ENCODE measurements at places on chromosomes 4 and X. TPM values are rescaled to one million over a fixed set of nuclear protein-coding genes. Genes with fewer than 3 reads are reported as not detected.

Gene GSX2
- not detected for total RNA-seq

DNA sequence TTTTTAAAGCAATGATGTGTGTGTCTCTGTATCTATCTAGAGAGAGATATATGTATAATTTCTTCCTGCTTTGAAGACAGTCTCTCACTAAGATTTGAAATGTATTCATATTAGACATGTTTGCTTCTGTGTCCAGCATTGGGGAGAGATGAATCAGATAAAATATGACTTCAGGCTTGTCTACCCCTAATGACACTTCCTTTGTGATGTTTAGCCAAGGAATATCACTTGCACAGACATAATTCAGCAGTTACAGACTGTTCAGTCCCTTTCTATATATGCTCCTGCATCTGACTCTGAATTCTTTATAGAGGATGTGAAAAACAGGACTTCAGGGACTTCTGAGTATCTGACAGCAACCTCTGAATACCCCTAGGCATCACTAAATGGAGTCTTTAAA, 158.4 kb downstream of the DCLK2 start:
- peak; percentile 69 for DNase-seq
- H3K27ac ChIP-seq, result peak overlapping the region; percentile 96
- no peak overlapping the region for H3K4me3 ChIP-seq
- peaks cover 45% of the 10 kb centered on the region for H3K4me1 ChIP-seq
- no peaks in the 10 kb centered on the region for H3K27me3 ChIP-seq
- peaks cover 22% of the 10 kb centered on the region for H3K36me3 ChIP-seq

DNA sequence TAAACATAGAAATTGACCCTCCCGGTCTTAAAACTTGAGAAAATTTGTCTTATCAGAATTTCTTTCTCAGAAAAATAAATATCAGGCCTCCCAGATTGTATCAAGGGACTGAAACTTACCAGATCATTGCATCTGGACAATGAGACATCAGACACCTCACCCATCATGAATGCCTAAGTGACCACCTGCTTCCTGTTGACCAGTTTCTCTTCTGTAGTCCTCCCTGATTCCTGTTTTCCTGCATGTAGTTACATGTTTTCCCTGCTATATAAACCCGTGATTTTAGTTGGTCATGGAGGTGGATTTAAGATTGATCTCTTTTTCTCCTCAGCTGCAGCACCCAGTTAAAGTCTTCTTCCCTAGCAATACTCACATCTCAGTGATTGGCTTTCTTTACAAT, 548.1 kb downstream of the PPP4R3C start:
- H3K27ac ChIP-seq, result peak overlapping the region; percentile 26
- no peaks in the 10 kb centered on the region for H3K36me3 ChIP-seq
- no peak overlapping the region for H3K4me3 ChIP-seq
- H3K4me1 ChIP-seq, result no peaks in the 10 kb centered on the region

Gene YTHDC1
- total RNA-seq, result 40.2 TPM

DNA sequence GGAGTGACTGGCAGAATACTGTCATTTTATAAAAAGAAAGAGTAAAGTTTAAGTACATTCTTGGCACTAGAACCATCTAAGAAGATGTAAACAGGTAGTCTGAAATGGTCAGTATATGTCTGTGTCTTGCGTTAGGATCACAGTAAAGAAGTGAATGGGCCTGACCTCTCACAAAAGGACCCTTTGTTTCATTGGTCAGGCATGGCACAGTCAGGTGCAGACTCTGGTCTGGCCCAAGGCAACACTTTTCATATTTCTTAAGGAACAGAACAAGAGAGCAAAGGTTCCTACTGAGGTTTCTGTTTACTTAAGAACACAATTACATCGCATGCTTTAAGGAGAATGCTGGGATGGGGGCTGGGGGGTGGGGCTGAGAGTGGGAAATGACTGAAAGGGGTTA, 48.1 kb downstream of the RPGR start:
- no peaks in the 10 kb centered on the region for H3K27me3 ChIP-seq
- no peaks in the 10 kb centered on the region for H3K36me3 ChIP-seq
- H3K27ac ChIP-seq, result no peak overlapping the region
- H3K4me1 ChIP-seq, result peaks cover 17% of the 10 kb centered on the region
- DNase-seq, result no peak

GRCh38 chr4:99708551-99708950, 50.9 kb upstream of the C4orf54 start:
- H3K27me3 ChIP-seq, result no peaks in the 10 kb centered on the region
- no peak for DNase-seq
- no peaks in the 10 kb centered on the region for H3K36me3 ChIP-seq
- H3K4me3 ChIP-seq, result no peak overlapping the region
- no peak overlapping the region for H3K27ac ChIP-seq
- no peaks in the 10 kb centered on the region for H3K4me1 ChIP-seq

DNA sequence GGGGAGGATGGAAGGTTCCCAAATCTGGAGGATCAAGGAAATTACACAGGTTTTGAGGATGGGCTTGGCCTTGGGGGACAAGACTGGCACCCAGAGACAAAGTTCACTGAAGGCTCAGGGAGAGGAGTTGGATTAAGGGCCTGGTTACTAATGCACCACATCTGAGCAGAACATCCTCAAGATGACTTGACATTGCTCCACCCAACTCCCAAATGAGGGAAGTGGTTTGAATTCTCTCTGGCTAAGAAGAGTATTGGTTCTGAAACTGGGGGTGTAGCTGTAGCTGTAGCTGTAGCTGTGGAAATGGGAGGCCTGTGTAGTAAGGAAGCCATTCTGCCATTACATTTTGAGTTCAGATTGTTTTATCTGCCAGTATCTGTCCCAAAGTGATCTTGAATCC, 129.4 kb downstream of the RASL11B start:
- no peak overlapping the region for H3K4me3 ChIP-seq
- H3K4me1 ChIP-seq, result peaks cover 10% of the 10 kb centered on the region
- H3K27ac ChIP-seq, result no peak overlapping the region
- DNase-seq, result peak; percentile 58
- no peaks in the 10 kb centered on the region for H3K27me3 ChIP-seq
- H3K36me3 ChIP-seq, result no peaks in the 10 kb centered on the region

DNA sequence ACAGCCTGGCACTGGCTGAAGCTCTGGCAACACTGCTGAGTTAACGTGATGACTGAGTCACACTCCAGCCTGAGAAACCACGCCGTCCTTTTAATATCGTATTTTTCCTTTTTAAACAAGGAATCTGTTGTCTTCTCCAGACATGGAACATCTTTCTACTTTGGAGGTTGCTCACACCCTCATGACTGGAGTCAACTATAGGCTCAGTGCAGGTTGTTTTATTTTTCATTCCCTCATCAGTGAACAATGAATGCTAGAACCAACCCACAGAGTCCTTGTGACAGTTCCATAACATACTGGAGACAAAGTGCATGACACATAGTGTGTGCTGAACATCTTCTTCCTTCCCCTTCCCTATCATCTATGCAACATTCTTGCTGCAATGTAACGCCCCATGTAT, 76.8 kb upstream of the CPEB2 start:
- H3K27ac ChIP-seq, result no peak overlapping the region
- H3K36me3 ChIP-seq, result no peaks in the 10 kb centered on the region
- no peaks in the 10 kb centered on the region for H3K27me3 ChIP-seq
- no peaks in the 10 kb centered on the region for H3K4me1 ChIP-seq

Gene APLN
- total RNA-seq, result 0.72 TPM

- H3K4me1 ChIP-seq, result no peaks in the 10 kb centered on the region
- no peaks in the 10 kb centered on the region for H3K36me3 ChIP-seq
- no peak for DNase-seq
- H3K27me3 ChIP-seq, result no peaks in the 10 kb centered on the region
These were observed 13.5 kb downstream of the DCHS2 start for GRCh38 chr4:154478128-154478527.

DNA sequence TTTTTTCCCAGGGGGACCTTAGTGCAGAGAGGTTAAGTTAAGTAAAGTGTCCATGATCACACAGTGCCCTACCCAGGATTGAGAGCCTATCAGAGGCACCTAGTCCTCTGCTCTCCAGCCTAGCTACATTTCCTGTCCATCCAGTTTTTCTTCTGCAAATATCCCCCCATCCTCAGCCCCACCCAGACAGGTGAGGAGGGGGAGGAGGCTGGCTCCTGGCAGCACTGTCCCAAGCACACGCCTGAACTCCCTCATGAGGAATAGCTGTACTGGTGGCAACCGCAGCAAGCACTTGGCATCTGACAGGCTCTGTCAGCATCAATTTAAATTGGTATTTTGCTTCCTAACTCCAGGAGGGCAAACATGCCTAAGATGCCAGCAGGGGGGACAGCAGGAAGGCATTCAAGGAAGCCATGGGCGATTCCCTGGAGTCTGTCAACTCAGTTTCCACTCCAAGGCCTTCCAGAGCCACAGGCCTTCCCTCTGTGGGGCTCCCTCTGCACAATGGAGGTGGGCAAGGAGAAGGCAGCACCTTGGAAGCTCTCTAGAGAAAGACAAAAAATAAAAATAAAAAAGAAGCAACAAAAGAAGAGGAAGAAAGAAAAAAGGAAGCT, 6.4 kb upstream of the FRMPD3 start:
- no peak overlapping the region for H3K27ac ChIP-seq
- no peak for DNase-seq
- H3K36me3 ChIP-seq, result no peaks in the 10 kb centered on the region
- H3K4me3 ChIP-seq, result no peak overlapping the region
- H3K27me3 ChIP-seq, result peaks cover 45% of the 10 kb centered on the region

Gene USP26
- total RNA-seq, result not detected

- no peaks in the 10 kb centered on the region for H3K27me3 ChIP-seq
- DNase-seq, result no peak
- no peak overlapping the region for H3K4me3 ChIP-seq
- H3K4me1 ChIP-seq, result no peaks in the 10 kb centered on the region
- H3K27ac ChIP-seq, result no peak overlapping the region
- peaks cover 3% of the 10 kb centered on the region for H3K36me3 ChIP-seq
These were observed 8.1 kb downstream of the COQ2 start for GRCh38 chr4:83276299-83277040.

- H3K27ac ChIP-seq, result no peak overlapping the region
- DNase-seq, result no peak
- H3K36me3 ChIP-seq, result no peaks in the 10 kb centered on the region
- no peaks in the 10 kb centered on the region for H3K27me3 ChIP-seq
- no peaks in the 10 kb centered on the region for H3K4me1 ChIP-seq
These were observed 286.6 kb downstream of the BMPR1B start for GRCh38 chr4:95044324-95044837.

Gene SH2D1A
- total RNA-seq, result not detected

- no peak overlapping the region for H3K4me3 ChIP-seq
- H3K27me3 ChIP-seq, result no peaks in the 10 kb centered on the region
- peak; percentile 80 for DNase-seq
- H3K27ac ChIP-seq, result no peak overlapping the region
These were observed 1.2 kb upstream of the CHRNA9 start for GRCh38 chr4:40333921-40334352.

GRCh38 chrX:19017271-19017670, 33.4 kb upstream of the PHKA2 start:
- no peaks in the 10 kb centered on the region for H3K36me3 ChIP-seq
- DNase-seq, result peak; percentile 59
- no peaks in the 10 kb centered on the region for H3K4me1 ChIP-seq
- H3K4me3 ChIP-seq, result no peak overlapping the region

DNA sequence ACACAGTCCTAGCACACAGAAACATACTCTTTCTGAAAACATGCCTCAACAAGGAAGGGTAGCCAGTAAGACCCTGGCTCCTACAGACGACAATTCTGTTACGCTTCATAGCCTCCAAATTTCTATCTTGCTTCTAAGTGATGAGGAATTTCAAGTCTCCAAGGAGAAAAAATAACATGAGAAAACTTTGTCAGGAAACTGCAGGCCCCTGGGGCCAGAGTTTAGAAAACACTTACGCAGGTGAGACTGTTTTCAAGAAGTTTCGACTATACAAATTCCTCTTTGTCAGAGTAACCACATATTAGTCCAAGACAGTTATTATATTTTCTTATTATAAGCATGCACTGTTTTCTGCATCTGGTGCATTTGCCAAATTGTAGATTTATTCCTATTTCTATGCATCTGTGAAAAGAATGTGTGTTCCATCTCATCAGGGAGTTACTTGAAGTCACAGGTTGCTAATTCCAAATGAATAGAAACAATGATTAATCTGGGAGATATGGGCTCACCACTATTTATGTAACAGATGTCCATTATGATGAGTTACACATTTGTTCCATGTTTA, 30.3 kb upstream of the HCCS start:
- H3K27me3 ChIP-seq, result no peaks in the 10 kb centered on the region
- H3K36me3 ChIP-seq, result no peaks in the 10 kb centered on the region
- peaks cover 2% of the 10 kb centered on the region for H3K4me1 ChIP-seq
- H3K27ac ChIP-seq, result no peak overlapping the region
- no peak overlapping the region for H3K4me3 ChIP-seq

GRCh38 chr4:186097386-186097785, 7.1 kb upstream of the FAM149A start:
- H3K4me1 ChIP-seq, result no peaks in the 10 kb centered on the region
- no peak overlapping the region for H3K27ac ChIP-seq
- H3K4me3 ChIP-seq, result no peak overlapping the region
- DNase-seq, result no peak
- H3K27me3 ChIP-seq, result peaks cover 13% of the 10 kb centered on the region

DNA sequence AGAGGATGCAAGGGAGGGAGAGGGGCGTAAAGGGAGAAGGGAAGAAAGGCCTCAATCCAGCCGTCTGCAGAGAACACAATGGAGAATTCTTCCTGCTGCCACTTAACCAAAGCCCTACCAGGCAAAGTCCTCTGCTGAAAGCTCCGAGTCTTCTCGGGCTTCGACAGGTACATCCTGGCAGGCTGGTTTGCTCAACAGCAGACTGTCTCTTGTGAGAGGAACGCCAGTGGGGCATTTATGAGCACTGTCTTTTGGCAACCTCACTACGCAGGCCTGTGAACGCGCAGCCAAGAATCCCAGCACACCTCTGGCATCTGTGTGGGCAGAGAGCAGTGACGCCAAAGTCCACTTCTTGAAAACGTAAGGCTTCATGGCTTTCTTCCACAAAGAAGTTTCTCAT, 207.5 kb upstream of the FAM9B start:
- H3K4me1 ChIP-seq, result no peaks in the 10 kb centered on the region
- no peak overlapping the region for H3K27ac ChIP-seq
- H3K36me3 ChIP-seq, result no peaks in the 10 kb centered on the region

- no peak overlapping the region for H3K27ac ChIP-seq
- H3K4me3 ChIP-seq, result no peak overlapping the region
- no peaks in the 10 kb centered on the region for H3K36me3 ChIP-seq
- no peaks in the 10 kb centered on the region for H3K27me3 ChIP-seq
These were observed 11.0 kb upstream of the SCD5 start for GRCh38 chr4:82809619-82810018.

Gene LAGE3
- 16.5 TPM for total RNA-seq

DNA sequence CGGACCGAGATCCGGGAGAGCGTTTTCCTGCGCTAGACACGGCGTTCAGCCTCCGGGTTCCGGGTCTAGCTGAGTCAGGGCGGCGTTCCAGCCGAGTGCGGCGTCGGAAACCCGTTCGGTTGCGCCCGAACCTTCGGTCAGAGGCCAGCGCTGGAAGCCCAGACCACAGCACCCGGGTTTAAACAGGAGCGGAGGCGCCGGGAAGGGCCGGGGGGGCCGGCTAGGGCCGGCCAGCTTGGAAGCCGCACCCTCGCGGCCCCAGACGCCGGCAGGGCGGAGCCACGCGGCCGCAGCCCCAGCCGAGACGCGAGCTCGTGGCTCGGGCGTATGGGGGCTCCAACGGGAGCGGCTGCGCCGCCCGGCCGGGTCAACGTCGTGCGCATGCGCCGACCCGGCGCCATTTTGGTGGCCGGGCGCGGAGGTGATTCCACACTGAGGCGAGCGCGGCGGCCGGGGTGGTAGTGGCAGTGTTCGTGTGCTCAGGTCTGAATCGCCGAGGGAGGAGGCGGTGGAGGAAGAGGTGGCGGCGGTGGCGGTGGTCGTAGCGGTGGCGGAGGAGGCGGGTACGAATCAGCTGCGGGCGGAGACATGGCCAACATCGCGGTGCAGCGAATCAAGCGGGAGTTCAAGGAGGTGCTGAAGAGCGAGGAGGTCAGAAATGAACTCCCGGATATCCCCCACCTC, at the start of gene UBE2K:
Gene UBE2K (plus strand): TSS at position 397 of the 684 bp plus-strand sequence. CDS start 192 bp downstream, at position 589.
- peak within 1 kb of the TSS; percentile 90 for H3K27ac ChIP-seq
- peaks cover 32% of the 10 kb centered on the region for H3K4me1 ChIP-seq
- H3K27me3 ChIP-seq, result no peaks in the 10 kb centered on the region
- peak; percentile 96 for DNase-seq
